ENCODE measurements at places on chromosomes 1 and 21.

DNA sequence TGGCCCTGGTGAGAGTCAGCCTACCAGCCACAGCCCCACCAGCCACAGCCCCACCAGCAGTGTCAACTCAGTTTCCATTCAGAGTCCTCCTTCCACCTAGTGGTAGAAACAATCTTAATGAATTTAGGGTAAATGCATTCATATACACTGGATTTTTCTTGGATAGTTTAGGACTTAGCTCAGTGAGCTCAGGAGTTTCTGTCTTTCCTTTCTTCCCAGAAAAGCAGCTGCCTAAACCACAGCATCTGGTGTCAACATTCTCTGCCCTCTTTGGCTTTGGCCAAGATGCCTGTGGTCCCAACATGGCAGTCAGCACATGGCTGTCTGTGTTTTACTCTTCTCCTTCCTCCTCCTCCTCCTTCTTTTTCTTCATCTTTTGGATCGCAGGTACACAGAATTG lies 94.0 kb downstream of the CLIC6 start:
- no peaks in the 10 kb centered on the region for H3K36me3 ChIP-seq
- H3K27me3 ChIP-seq = no peaks in the 10 kb centered on the region
- H3K4me1 ChIP-seq = no peaks in the 10 kb centered on the region
- DNase-seq = no peak
- H3K4me3 ChIP-seq = no peak overlapping the region

DNA sequence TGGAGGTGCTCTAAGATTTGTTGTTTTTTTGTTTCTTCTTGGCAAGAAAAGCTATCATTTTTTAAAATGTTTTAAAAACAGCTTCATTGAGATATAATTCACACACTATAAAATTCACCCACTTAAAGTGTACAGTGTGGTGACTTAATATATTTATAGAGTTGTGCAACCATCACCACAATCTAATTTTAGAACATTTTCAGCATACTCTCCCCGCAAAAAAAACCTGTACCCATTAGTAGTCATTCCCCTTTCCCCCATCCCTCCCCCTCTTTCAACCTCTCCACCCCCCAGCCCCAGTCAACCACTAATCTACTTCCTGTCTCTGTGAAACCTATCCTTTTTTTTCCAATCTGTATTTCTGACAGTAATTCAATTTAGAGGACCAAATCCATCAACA lies 30.6 kb downstream of the ZC3H11B start:
- H3K27me3 ChIP-seq = no peaks in the 10 kb centered on the region
- no peaks in the 10 kb centered on the region for H3K36me3 ChIP-seq
- DNase-seq = no peak
- no peak overlapping the region for H3K4me3 ChIP-seq
- H3K27ac ChIP-seq = no peak overlapping the region
- no peaks in the 10 kb centered on the region for H3K4me1 ChIP-seq

- H3K36me3 ChIP-seq = peaks cover 3% of the 10 kb centered on the region
- DNase-seq = no peak
- H3K4me3 ChIP-seq = no peak overlapping the region
- no peak overlapping the region for H3K27ac ChIP-seq
- H3K27me3 ChIP-seq = no peaks in the 10 kb centered on the region
- H3K4me1 ChIP-seq = peaks cover 8% of the 10 kb centered on the region
Observed at GRCh38 chr1:2165646-2166045, 28.9 kb downstream of the FAAP20 start.

DNA sequence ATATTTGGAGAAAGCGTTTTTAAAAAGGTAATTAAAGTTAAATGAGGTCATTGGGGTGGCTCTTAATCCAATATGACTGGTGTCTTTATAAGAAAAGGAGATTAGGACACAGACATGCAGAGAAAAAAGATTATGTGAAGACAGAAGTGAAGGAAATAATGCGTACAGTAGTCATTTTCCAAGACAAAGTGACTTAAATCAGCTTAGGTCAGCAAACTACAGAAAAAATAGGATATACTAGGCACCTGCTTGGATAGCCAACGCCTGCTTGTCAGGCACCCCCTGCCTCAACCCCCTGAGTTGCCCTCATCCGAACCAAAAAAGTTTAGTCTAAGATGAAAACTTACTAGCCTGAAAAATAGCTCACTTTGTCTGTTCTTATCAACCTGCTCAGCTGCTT lies 58.2 kb upstream of the SPAG17 start:
- H3K36me3 ChIP-seq = no peaks in the 10 kb centered on the region
- no peak for DNase-seq
- H3K4me1 ChIP-seq = no peaks in the 10 kb centered on the region
- H3K27ac ChIP-seq = no peak overlapping the region
- peaks cover 10% of the 10 kb centered on the region for H3K27me3 ChIP-seq

DNA sequence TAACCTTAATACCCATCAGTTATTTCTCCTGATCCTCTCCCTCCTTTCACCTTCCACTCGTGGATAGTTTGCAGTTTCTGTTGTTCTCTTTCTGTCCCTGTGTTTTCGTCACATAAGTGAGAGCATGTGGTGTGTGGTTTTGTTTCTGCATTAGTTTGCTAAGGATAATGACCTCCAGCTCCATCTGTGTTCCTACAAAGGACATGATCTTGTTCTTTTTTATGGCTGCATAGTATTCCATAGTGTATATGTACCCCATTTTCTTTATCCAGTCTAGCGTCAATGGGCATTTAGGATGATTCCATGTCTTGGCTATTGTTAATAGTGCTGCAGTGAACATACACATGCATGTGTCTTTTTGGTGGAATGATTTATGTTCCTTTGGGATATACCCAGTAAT lies 36.6 kb upstream of the GPR25 start:
- H3K4me3 ChIP-seq = no peak overlapping the region
- no peak for DNase-seq
- no peaks in the 10 kb centered on the region for H3K4me1 ChIP-seq
- H3K27me3 ChIP-seq = no peaks in the 10 kb centered on the region
- H3K36me3 ChIP-seq = no peaks in the 10 kb centered on the region
- H3K27ac ChIP-seq = no peak overlapping the region

Measured in central memory CD8-positive, alpha-beta T cell (primary cell).